Activated CD4-positive, alpha-beta memory T cell treated with anti-CD3 and anti-CD28 coated beads, Interleukin-2, amount 10 ng/mL, durations not matched to agents 7 days and 5 days (primary cell): ENCODE measurements at places on chromosomes 3 and 15. TPM values are rescaled to one million over a fixed set of nuclear protein-coding genes. Genes with fewer than 3 reads are reported as not detected.

GRCh38 chr3:52210550-52211046 lies 12.6 kb downstream of the ALAS1 start:
- no peak for DNase-seq

DNA sequence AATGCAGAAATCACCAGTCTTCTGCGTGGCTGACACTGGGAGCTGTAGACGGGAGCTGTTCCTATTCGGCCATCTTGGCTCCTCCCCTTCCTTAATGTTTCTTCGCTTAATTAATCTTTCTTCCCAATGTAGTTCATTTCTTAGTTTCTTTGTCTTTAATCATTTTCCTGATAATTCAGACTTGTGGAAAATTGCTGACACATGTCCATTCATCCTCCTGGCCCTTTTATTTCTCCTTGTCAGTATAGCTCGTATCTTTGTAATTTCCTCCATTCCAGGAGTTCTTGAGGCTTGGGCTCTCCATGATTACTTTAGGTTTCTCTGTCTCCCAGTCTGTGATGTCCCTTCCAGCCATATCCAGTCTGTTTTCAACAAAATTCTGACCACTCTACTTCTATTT lies 98.7 kb downstream of the UBE2E2 start:
- no peak for DNase-seq

DNA sequence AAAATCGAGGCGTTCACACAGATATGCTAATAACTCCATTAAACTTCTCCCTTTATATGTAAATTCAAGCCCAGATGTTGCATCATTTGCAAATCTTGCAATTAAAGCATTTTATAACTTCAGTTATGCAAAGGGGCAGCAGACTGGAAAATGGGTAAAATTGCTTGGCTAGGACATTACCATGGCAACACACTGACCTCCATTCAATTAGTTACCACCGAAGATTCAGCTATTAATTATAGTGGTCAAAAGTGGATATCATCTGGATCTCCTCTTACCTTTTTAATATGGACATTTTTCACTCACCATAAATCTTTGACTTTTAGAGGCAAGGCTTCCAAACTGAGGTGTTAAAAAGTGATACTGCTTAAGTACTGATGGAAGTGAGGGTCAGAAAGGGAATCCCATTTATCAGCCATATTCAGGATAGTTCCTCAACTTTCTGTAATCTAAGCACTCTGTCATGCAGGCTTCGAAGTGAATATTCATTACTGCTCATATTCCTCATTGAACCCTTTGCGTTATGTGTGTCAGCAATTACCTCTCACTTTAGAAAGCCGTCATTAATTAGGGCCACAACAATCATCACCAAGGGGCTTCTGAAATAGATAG lies 386.2 kb upstream of the ROBO2 start:
- DNase-seq, result no peak

Gene TWF2
- total RNA-seq, result 119 TPM

Gene MUC13
- not detected for total RNA-seq

GRCh38 chr3:24505691-24506550 lies 11.3 kb upstream of the THRB start:
- DNase-seq, result no peak

Gene DRD3
- not detected for total RNA-seq
